ENCODE measurements at places on chromosomes 3 and 15.

- H3K4me1 ChIP-seq: no peaks in the 10 kb centered on the region
- no peaks in the 10 kb centered on the region for H3K36me3 ChIP-seq
- no peak for DNase-seq
- H3K27me3 ChIP-seq: no peaks in the 10 kb centered on the region
- H3K4me3 ChIP-seq: no peak overlapping the region
These were observed 74.7 kb upstream of the C3orf80 start for GRCh38 chr3:160150525-160150924.

DNA sequence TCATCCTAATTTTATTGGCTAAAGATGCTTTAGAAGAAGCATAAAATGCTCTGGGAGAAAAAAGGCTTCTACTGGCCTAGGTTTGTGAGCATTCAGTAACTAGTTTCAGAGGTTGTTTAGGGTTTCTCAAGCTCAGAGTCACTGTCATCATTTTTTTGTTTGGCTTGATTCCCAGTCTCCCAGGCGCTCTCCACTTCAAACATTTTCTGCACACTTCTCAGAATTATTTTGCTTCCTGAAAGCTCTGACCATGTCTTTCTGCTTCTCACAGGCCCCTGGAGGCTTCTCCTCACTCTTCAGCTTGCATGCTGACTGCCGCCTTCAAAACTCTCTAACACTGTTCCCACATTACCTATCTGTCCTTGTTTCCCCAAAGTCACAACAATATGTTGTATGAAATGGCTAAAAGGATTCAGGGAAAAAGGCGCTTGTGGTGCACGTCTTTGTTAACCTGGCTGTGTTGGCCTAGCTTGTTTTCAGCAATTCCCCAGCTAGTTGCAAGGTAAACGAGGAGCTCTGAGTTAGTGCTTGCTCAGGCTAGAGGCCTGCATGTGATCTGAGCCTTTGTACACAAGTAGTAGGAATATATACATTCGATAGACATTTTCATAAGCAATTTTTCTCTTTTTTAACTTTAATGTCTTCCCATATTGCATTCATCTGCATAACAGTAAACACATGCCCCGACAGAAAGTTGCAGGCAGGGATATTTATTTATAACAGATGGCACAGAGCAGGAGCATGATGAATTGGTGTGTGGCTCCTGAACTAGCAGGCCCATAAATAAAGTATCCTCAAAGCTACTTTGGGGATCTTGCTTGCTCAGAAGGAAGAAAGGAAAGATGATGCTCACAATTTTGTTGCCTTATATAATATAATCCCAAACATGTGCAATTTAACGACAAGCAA, 129.2 kb upstream of the DPH6 start:
- H3K27me3 ChIP-seq: no peaks in the 10 kb centered on the region
- H3K36me3 ChIP-seq: no peaks in the 10 kb centered on the region
- H3K27ac ChIP-seq: peak overlapping the region; percentile 32
- DNase-seq: no peak
- peaks cover 13% of the 10 kb centered on the region for H3K4me1 ChIP-seq
- no peak overlapping the region for H3K4me3 ChIP-seq

- no peak overlapping the region for H3K27ac ChIP-seq
- DNase-seq: no peak
- H3K4me3 ChIP-seq: no peak overlapping the region
- H3K4me1 ChIP-seq: no peaks in the 10 kb centered on the region
- no peaks in the 10 kb centered on the region for H3K36me3 ChIP-seq
These were observed 5.9 kb downstream of the TAGLN3 start for GRCh38 chr3:112004669-112005068.

DNA sequence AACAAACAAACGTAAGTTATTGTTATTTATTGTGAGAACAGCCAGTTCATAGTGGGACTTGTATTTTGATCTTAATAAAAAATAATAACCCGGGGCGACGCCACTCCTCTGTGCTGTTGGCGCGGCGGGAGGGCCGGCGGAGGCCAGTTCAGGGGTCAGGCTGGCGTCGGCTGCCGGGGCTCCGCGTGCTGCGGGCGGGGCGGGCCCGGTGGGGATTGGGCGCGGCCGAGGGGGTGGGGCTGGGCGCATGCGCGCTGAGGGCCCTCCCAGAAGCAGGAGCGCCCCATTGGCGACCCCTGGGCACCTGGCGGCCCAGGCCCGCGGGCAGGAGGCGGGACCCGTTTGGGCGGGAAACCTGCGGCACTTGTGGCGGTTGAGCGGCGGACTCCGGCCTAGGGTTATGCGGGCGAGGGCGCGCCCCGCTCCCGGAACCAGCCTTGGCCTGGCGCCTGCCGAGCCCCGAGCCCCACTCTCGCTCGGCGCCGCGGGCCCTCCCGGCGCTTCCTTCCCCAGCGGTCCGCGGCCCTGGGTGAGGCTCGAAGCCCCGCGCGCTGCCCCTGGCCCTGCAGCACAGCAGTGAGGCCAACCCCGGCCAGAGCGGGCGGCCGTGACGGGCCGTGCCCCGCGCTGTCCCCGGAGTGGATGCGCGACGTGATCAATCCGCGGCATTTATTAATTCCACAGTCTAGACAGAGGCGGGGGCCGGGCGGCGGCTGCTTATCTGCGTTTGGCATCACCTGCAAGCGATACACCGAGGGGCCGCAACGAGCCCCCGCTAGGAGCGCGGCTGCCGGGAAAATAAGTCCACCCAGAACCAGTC, 6.0 kb downstream of the ISL2 start:
- DNase-seq: no peak
- H3K27me3 ChIP-seq: peaks cover 88% of the 10 kb centered on the region
- no peak overlapping the region for H3K4me3 ChIP-seq

DNA sequence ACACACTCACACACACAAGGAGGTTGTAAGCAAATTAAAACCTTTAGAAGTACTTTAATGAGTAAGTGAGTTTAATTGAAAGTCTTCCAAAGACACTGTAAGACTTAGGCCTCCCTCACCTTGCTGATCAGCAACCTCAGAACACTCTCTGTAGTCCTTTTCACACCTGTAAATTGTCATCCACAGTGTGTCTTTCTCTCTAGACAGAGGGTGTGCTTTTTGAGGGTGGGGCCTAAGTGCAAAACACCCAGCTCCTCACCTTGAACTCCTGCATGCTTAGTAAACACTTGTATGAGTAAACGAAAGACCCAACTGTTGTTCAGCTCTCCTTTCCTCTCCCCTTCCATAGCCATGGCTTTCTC, 183.2 kb upstream of the IL12A start:
- no peak for DNase-seq
- H3K27ac ChIP-seq: no peak overlapping the region
- no peaks in the 10 kb centered on the region for H3K36me3 ChIP-seq
- H3K4me1 ChIP-seq: no peaks in the 10 kb centered on the region
- H3K27me3 ChIP-seq: no peaks in the 10 kb centered on the region

DNA sequence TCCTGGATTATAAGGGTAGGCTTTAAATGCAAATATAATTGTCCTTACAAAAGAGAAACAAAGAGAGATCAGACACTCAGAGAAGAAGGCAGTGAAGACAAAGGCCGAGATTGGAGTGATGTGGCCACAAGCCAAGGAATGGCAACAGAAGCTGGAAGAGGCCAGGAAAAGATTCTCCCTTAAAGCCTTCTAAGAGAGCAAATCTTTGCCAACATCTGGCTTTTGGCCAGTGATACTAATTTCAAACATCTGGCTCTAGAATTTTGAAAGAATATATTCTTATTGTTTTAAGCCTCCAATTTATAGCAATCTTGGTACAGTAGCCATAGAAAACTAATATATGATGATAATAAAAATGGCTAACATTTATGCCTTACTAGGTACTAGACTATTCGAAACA, 615.8 kb upstream of the ZNF385D start:
- H3K27me3 ChIP-seq: no peaks in the 10 kb centered on the region
- no peaks in the 10 kb centered on the region for H3K4me1 ChIP-seq
- no peaks in the 10 kb centered on the region for H3K36me3 ChIP-seq
- no peak for DNase-seq
- H3K4me3 ChIP-seq: no peak overlapping the region

DNA sequence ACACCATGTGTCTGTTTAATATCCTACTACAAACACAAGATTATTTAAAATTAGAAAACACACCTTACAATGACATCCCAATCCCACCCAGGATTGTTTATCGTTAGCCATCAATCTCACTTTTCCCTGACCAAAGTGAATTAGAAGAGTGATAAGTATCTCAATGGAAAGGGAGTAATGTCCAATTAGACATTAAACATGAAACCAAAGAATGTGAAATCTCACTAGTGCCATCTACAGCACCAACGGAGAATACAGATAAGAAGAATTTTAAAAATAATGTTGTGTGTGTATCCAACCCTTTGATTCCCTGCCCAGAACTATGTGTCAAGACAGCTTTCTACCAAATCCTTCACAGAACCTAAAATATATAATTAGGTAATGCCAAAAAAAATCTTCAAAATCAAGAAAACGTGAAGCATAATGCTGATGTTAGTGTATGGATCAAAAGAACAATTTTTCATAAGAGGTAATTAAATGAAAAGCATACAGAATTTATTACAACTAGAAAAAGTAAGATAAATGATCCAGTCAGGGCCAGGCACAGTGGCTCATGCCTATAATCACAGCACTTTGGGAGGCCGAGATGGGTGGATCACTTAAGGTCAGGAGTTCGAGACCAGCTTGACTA, 64.2 kb downstream of the SCAPER start:
- H3K4me3 ChIP-seq: no peak overlapping the region
- DNase-seq: no peak
- no peaks in the 10 kb centered on the region for H3K36me3 ChIP-seq
- no peak overlapping the region for H3K27ac ChIP-seq
- no peaks in the 10 kb centered on the region for H3K4me1 ChIP-seq

GRCh38 chr15:31607656-31608055, 281.0 kb downstream of the KLF13 start:
- H3K27ac ChIP-seq: no peak overlapping the region
- H3K27me3 ChIP-seq: no peaks in the 10 kb centered on the region
- H3K4me1 ChIP-seq: no peaks in the 10 kb centered on the region
- H3K4me3 ChIP-seq: no peak overlapping the region
- H3K36me3 ChIP-seq: no peaks in the 10 kb centered on the region

DNA sequence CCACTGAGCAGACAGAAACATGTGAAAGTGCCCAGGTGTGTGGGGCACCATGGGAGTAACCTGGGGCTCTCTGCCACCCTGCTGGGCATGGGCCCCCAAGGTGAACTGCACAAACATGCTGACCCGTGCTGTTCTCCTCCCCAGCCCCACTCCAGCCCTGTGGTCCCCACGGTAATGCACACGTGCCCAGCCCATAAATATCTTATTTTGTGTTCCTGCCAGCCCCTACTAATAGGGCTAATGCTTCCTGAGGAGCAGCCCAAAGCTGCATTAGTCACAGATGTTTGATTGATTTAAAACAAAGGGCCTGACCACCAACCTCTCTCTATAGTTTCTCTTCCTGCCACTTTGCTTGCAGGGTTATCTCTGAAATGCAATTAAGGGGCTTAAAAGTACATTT, 95.4 kb downstream of the ABHD5 start:
- H3K27ac ChIP-seq: no peak overlapping the region
- H3K27me3 ChIP-seq: no peaks in the 10 kb centered on the region
- DNase-seq: no peak
- no peaks in the 10 kb centered on the region for H3K4me1 ChIP-seq

DNA sequence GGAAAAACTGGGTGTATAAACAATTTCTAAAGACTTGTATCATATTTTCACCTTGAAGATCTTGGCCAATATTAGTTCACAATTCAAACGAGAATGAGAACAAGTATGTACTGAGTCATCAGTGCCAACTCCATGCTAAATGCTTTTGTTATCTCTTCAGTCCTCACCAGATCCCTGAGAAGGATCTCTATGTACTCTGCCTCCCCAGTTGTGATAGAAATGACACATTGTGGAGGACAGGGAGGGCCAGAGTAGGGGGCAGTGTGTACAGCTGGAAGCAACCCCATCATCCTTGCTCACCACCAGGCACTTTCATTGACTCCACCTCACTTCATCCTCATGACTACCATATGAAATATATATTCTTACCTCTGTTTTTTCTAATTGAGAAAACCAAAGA, 353.7 kb upstream of the SOX2 start:
- no peaks in the 10 kb centered on the region for H3K4me1 ChIP-seq
- DNase-seq: no peak
- H3K27me3 ChIP-seq: no peaks in the 10 kb centered on the region
- no peaks in the 10 kb centered on the region for H3K36me3 ChIP-seq
- no peak overlapping the region for H3K4me3 ChIP-seq

- no peak for DNase-seq
- H3K4me1 ChIP-seq: no peaks in the 10 kb centered on the region
- H3K27me3 ChIP-seq: no peaks in the 10 kb centered on the region
These were observed 209.8 kb upstream of the ATP11B start for GRCh38 chr3:182583545-182583944.

DNA sequence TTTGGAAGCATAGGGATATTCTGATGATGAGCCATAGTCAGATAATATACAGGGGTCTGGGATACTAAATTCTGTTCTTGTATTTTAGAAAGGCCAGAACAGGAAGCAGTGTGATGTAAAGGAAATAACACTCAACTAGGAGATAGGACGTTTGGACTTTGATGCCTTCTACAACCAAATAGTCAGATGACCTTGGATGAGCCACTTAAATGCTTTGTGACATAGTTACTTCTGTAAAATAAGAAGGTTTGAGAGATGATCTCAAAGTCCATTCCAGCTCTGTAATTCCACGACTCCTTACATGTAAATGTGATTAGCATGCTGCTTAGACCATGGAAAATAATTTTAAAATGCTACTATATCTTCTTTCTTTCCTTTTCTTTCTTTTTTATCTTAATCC, 29.5 kb upstream of the CCDC54 start:
- H3K4me3 ChIP-seq: no peak overlapping the region
- H3K4me1 ChIP-seq: no peaks in the 10 kb centered on the region
- DNase-seq: no peak
- H3K27me3 ChIP-seq: no peaks in the 10 kb centered on the region
- H3K27ac ChIP-seq: no peak overlapping the region

DNA sequence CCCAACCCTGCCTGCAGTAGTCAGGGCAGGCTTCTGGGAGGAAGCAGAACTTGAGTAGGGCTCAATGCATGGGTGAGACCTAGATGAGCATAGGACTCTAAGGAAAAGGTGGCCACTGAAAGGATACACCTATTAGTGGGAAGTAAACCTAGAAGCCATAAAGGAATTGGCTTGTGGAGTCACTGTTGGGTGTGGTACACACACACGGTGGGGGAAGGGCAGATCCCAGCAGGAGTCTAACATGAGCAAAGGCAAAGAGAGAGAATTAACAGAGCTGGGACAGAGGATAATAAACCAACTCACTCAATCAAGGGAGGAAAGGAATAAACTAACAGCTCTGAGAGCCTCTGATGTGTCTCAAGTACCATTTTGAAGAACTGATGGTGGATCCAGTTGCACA, 23.1 kb downstream of the DAPK2 start:
- no peak for DNase-seq
- H3K4me1 ChIP-seq: peaks cover 47% of the 10 kb centered on the region
- H3K27ac ChIP-seq: no peak overlapping the region
- H3K27me3 ChIP-seq: no peaks in the 10 kb centered on the region
- H3K36me3 ChIP-seq: no peaks in the 10 kb centered on the region

GRCh38 chr3:160225176-160226025, at the start of gene C3orf80:
Gene C3orf80 (plus strand): TSS chr3:160225422. CDS start chr3:160225636, 214 bp downstream.
- H3K27me3 ChIP-seq: peaks cover 17% of the 10 kb centered on the region
- H3K36me3 ChIP-seq: no peaks in the 10 kb centered on the region
- peaks cover 21% of the 10 kb centered on the region for H3K4me1 ChIP-seq

Measured in body of pancreas (tissue), 4 donors.